ENCODE measurements at places on chromosomes 16 and 17.

DNA sequence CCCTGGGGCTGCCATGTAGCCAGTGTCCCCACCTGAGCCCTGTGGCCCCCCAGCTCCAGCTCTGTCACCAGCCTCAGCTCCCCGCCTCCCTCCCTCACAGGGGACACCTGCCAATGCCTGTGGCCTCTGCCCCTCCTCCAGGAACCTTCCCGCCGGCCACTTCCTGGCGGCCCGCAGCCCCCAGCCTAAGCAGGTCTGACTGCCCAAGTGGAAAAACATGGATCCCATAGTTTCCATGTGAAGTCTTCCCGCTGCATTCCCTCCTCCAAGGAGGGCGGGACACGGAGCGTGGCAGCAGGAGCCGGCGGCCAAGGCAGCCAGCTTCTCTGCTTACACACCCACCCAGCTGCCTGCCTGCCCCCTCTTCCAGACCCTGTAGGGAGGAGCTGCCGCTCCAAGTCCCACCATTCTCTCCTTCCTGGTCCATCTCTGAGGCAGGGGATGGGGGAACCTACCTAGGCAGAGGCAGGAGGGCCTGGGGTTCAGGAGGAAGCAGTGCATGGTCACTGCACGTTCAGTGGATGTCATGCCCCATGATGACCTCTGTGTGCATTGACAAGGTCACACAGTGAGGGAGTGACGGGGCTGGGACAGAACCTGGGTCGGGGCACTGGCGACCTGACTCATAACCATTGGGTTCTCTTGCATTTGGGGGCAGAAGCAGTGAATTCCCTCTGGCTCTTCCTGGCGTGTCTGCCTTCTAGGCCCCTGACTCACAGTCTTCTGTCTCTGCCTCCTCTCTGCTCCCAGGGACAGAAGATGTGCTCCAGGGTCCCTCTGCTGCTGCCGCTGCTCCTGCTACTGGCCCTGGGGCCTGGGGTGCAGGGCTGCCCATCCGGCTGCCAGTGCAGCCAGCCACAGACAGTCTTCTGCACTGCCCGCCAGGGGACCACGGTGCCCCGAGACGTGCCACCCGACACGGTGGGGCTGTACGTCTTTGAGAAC is 8.7 kb downstream of the VASN start:
- no peak for DNase-seq

- no peak for DNase-seq
Measured at GRCh38 chr16:80804526-80805383, at the start of gene CDYL2. CDYL2 (minus strand) TSS chr16:80804598; CDS start chr16:80804173, 425 bp downstream.

GRCh38 chr16:73002866-73003265 is 45.1 kb downstream of the ZFHX3 start:
- no peak for DNase-seq

GRCh38 chr16:381789-382717 is at the start of gene PGAP6:
PGAP6 (minus strand) TSS chr16:381978; CDS start chr16:381821, 157 bp downstream.
- no peak for DNase-seq

DNA sequence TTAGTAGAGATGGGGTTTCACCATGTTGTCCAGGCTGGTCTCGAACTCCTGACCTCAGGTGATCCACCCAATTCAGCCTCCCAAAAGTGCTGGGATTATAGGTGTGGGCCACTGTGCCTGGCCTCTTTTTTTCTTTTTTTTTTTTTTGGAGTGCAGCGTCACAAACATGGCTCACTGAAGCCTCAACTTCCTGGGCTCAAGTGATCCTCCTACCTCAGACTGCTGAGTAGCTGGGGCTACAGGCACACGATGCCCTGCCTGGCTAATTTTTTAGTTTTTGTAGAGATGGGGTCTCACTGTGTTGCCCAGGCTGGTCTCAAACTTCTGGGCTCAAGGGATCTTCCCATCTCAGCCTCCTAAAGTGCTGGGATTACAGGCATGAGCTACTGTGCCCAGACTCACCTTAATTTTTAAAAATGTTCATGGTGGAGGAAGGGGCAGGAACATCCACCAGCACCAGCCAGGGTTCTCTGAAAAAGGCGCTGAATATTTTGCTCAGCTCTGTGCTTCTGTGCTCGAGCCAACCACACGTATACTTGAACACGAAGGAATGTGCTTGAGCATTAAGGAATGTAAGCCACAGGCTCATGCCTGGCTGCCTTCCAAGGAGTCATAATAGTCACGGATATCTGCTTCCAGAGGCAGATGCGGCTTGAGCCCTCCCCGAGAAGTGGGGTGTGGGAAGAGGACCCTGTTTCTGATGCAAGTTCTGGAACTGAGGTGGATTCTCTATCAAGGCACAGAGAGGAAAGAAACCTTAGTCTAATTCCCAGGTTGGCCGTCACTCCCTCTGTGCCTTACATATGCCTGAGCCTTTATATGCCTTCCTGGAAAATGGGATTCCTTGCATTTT is 65.5 kb upstream of the CREBBP start:
- DNase-seq, result peak; percentile 98

DNA sequence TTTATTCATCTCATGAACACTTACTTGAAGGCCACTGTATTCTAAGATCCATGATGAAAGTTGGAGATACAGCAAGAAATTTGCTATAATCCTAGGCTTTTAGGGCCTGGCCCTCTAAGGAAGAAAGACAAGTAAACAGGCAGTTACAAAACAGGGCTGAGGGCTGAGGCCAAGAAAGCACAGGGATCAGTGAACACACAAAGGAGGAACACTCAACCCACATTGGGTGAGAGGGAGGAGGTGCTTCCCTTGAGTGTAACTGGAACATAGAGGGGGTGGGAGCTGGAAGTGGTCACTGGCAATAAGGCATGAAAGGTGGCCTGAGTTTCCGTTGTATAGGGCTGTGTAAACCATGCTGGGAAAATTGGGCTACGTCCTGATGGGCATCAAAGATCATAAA is 112.2 kb downstream of the ZNF18 start:
- DNase-seq, result no peak

DNA sequence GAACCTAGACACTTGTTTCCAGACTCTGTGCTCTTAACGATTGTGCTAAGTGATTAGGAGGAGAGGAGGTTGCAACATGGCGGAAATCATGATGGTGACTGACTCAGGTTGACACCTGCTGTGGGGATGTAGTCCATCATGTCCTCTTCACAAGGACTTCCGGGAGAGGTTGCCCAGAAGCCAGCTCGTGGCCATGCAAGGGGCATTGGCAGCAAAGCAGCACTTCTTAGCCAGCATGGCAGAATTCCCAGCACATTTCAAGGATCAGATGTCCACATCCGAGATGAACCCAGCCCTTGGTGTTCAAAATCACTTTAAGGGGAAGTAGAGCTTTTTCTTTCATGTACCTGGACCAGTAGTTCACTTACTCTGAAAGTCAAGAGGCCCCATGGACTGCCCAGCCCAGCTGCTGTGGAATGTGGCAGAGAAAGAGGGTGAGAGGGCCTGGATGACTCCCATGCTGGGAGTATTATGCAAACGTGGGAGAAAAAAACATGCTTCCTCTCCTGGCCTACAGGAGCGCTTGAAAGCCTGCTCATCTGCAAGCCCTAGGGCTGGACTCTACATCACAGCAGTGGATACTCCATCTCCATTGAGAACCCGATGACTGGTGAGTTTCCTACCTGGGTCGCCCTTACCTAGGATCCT is 65.5 kb downstream of the IRX6 start:
- DNase-seq, result no peak

DNA sequence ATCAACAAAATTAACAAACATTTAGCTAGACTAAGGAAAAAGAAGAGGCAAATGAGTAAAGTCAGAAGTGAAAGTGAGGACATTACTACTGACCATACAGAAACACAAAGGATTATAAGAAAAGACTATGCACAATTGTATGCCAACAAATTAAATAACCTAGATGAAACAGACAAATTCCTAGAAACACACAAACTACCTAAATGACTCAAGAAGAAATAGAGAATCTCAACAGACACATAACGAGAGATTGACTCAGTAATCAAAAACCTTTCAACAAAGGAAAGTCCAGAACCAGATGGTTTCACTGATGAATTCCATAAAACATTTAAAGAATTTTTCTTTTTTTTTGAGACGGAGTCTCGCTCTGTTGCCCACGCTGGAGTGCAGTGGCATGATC is 35.7 kb upstream of the MYLK3 start:
- no peak for DNase-seq

DNA sequence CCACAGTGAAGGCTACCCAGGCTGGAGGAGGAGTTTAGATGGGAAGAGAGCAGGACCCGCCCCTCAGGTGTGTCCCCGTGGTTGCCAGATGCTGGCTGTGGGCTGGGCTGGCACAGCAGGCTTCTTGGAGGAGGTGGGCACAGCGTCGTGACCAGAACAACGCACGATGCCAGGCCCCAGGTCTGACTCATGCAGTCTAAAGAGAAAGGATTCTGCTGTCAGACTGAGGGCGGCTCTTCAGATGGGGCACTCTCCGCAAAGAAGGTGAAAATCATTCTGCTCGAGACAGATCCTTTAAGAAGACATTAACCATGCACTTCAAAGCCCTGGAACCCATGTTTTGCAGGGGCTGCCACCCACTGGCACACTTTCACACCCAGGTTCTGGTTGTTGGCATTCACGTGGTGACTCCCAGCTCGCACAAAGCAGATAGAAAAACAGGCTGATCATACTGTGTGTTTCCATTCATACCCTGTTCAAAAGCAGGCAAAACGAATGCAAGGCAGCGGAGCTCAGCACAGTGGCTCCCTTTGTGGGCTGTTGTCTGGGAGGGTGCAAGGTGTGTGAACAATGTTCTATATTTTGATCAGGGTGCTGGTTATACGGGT is 19.0 kb downstream of the CACNG4 start:
- no peak for DNase-seq

DNA sequence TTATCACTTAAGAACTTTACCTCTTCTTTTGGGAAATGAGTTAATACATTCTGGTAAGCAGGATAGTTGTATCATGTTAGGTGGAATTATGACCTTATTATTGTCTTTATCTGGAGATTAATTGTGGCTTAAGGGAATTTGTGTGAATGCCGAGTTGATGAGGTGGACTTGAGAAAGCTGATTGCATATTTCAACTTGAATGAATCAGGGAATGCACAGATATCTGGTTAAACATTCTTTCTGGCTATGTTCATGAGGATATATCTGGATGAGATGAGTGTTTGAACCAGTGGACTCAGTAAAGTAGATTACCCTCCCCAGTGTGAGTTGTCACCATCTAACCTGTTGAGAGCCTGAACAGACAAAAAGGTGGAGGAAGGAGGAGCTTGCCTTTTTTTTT is 326.1 kb upstream of the GOT2 start:
- peak; percentile 3 for DNase-seq

- DNase-seq, result no peak
Measured at GRCh38 chr17:48587276-48588073, 2.6 kb downstream of the HOXB3 start.

- DNase-seq, result no peak
Measured at GRCh38 chr16:24971718-24972117, 43.5 kb downstream of the ARHGAP17 start.

DNA sequence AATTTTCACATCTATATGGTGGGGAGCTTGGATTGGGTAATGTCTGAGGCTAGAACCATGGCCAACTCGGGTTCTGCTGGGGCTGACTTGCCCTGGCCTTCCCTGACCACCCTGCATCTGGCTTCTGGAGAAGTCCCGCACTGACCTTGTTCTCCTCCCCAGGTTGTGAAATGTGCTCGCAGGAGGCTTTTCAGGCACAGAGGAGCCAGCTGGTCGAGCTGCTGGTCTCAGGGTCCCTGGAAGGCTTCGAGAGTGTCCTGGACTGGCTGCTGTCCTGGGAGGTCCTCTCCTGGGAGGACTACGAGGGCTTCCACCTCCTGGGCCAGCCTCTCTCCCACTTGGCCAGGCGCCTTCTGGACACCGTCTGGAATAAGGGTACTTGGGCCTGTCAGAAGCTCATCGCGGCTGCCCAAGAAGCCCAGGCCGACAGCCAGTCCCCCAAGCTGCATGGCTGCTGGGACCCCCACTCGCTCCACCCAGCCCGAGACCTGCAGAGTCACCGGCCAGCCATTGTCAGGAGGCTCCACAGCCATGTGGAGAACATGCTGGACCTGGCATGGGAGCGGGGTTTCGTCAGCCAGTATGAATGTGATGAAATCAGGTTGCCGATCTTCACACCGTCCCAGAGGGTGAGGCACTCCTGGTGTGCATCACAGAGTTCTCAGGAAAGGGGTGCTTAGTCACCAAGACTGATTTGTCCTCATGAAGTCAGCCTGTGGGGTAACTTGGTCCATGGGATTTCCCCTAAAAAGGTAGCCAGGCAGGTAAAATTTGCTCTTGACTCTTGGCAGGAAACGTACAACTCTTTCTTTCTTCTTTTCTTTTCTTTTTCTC is 6.1 kb downstream of the NOD2 start:
- DNase-seq, result no peak

- no peak for DNase-seq
Measured at GRCh38 chr17:58414596-58414997, 2.7 kb downstream of the RNF43 start.

DNA sequence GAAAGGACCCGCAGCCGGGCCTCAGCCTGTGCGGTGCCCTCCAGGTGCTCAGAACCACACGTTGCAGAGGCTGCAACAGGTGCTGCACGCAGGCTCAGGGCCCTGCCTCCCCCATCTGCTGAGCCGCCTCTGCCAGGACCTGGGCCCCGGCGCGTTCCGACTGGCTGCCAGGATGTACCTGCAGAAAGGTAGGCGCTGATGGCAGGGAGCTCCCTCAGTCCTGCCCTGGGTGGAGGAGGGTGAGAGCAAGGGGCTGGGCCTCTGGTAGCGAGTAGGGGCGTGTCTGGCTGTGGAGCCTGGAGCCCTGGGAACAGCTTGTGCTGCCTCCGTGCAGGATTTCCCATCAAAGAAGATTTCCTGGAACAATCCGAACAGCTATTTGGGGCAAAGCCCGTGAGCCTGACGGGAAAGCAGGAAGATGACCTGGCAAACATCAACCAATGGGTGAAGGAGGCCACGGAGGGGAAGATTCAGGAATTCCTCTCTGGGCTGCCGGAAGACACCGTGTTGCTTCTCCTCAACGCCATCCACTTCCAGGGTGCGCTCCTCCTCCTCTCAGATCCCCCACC is 4.4 kb downstream of the SERPINF2 start:
- no peak for DNase-seq

DNA sequence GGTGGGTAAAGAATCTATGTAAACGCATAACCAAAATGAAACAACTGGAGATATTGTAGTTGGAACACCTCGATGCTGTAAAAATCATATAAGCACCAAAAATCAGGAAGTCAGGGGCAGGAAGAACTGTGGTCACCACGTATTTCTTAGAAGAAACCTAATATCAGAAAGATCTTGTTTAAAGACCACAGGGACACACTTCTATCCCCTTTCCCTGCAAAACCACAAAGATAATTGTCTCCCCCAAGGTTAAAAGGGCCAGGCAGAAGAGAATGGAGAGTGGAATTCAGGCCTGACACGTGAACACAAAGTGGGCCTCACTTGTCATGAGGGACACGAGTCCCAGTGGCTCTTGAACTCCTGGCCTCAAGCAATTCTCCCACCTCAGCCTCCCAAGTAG is 68.1 kb downstream of the GSG1L start:
- no peak for DNase-seq
